ENCODE measurements at places on chromosomes 3 and 15.

GRCh38 chr3:71466483-71466882, 117.0 kb downstream of the FOXP1 start:
- no peak for DNase-seq

- no peak for DNase-seq
Measured at GRCh38 chr3:182521339-182521738, 272.0 kb upstream of the ATP11B start.

DNA sequence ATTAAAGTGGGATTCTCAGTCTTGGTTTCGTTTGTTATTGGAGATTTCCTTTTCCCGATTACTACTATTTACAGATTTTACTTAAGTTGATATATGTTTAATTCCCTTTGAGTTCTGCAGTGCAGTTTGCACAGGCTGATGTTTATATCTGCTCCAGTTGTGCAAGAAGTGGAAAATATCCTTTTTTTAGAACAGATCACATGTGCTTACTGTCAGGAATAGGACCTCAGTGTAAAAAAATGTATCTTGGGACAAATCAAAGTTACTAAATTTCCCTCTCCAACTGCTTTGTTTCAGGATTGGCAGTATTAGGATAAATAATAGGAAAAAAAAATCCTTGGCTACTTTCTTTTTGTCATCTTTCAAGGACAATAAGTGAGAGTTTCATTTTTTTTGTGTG, 6.9 kb downstream of the MITF start:
- DNase-seq, result no peak

DNA sequence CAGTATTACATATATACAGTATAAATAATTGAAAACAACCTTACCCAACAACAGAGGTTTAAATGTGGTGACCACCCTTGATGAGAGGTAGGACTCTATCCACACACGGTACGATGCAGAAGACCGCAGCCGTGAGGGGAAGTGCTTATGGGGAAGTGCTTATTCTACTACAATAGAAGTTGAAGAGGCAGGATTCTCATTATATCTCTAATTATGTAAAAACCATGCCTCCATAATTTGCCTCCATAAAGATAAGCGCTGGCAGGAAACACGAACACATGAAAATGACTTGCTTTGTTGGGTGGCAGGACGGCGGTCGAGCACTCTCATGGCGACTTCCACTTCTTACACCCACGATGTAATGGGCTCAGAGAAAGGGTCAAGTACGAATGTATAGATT, 7.2 kb upstream of the MUC13 start:
- DNase-seq, result no peak

DNA sequence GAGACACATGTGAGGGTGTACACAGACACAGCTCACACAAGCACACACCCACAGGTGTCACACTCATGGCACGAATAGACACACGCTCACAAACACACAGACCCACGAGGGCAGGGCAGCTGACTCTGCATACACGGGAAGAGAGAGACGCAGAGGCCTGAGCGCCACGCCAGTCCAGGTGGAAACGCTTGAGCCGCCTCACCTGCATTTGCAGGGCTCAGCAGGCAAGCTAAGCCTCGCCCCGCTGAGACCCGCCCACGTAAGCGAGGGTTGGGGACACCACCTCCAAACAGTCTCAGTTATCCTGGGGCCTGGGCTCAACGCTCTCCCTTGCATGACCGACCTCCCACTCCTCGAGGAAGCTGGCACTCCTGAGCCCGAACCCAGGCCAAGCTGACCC, 73.2 kb downstream of the TLE3 start:
- DNase-seq, result no peak

DNA sequence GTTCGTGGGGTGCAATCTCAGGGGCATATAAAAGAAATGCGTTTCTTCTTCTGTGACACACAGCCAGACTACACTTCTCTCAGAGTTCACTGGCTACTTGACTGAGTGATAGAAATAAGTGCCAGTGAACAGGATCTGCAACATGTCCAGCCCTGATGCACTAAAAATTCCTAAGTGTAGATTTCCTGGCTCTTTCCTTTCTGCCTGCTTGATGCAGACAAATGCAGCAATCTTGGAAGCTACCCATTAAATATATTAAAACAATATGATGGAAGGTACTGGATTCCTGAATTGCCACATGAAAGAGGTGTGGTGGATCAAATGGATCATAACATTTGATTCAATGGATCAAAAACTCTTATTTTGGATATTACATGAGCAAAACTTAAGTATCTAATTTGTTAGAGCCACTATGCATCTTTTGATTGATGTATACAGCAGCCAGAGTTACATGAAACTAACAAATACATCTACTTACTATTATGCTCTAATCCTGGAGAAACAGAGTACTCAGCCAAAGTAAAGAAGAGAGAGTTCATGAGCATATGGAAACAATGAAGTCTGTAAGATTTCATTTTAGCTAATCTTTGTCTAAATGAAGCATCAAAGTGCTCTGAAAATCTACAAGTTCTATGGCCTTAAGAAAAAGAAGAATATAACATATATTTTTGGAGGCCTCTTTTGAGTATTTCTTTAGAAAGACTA, 222.6 kb downstream of the ZNF385D start:
- no peak for DNase-seq

DNA sequence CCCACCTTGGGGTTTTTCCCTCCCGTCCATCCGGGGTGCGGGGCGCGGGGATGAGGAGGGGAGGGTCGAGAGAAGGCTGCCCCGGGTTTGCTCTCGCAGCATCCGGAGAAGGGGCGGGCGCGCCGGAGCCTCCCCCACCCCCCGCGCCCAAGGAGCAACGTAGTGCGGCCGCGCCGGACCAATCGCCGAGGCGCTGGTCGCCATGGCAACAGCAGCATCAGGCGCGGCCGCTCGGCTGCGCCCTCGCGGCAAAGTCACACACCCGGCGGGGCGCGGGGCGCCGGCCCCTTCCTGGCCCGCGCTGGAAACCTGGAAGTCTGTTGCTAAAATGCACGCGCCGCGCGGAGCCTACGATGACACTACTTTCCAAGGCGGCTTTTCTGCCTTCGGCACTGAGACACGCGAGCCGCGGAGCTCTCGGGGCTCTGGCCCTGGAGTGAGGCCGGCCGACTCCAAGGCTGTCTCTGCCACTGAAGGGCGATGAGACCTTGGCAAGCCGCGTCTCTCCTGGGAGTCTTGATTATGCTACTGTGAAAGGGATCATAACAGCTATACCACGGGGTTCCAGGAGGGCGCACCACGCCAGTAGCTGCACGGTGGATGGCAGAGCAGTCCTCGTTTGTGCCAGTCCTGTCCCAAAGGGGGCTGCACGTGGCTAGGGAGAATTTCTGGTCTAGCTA, at the start of gene IQSEC1:
Gene IQSEC1 (minus strand): TSS at position 104 of the 680 bp plus-strand sequence. CDS start 415 bp downstream, outside the sequence.
- no peak for DNase-seq

DNA sequence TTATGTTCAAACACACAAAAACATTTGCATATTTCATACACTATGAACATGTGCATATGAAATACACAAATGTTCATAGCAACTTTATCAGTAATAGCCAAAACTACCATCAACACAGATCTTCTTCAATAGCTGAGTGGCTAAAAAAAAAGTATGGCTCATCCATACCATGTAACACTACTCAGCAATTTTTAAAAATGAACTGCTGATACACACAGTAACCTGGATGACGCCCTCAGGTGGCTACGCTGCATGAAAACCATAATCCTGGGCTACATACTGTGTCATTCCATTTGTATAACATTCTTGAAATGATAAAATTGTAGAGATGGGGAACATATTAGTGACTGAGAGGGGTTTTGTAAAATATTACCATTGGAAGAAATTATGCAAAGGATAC, 243.6 kb downstream of the MAGI1 start:
- DNase-seq, result no peak

DNA sequence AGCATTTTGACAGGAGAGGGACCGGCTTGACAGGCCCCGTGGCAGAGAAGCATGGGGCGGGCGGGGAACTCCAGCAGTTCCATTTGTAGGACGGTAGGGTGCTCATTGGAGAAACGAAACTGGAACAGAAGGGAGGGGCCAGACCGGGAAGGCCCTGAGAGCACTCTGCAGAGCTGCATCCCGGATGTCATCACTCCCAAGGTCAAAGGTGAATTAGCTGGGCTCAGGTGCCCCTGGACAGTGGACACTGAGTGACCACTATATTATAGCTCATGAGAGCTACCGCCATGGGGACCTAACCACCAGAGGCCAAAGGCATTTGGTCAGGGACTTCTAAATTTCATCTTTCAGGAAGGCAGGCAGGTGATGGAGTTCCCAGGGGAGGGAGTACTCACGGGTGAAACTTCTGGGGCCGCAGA, 7.3 kb downstream of the CSRNP1 start:
- no peak for DNase-seq

DNA sequence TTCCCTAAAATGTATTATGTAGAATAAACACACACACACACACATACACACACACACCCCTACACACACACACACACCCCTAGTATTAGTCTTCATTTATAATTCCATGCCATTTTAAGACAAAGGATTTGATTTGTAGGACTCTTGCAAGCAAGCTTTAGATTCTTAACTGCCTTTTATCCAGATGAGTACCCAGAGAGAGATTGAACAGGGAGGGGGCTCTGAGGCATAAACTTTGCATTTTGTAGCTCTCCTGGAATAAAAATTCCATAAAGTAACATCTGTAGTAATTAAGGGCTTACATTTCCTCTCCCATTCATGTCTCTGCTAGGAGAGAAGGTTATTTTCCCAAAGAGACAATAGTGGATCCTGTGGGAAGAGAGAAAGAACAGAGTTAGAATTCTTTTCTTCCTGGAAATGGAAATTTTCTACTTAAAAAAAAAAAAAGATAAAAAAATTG, 479.4 kb downstream of the RBMS3 start:
- no peak for DNase-seq

Data from NCI-H2081 treated with DMSO at 0.1 percent for 48 hours (cell line).